ENCODE measurements at places on chromosomes 13 and 19.

DNA sequence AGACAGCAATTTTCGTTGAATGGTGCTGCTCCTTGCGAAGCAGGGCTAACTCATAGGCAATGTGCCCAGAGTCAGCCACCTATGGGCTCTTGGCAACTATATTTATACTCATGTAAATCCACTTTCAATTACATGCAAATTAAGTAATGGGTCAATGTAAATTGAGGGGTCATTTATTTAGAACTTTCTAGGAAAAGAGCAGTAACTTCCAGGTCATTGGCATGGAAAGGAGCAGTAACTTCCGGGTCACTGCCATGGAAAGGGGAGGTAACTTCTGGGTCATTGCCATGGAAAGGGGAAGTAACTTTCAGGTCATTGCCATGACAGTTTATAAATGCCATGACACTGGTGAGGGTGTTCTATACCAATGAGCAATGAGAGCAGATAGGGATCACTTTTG, 11.6 kb downstream of the KLK4 start:
- DNase-seq, result no peak

DNA sequence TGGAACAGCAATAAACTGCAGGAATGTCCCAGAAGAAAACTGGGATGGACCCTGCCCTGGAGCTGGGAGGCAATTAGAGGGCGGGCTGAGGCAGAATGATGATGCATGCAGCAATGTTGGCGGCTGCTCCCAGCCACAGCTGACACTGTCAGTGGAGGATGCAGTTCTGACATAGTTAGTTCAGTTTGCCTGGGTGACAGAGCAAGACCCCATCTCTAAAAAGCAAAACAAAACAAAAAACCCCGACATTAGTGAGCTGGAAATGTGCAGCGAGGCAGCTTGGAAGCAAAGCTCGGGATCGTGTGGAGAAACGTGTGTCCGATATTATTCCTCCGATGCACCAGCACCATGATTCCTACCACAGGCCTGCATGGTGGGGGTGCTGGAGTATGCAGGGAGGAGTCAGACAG, 110.1 kb upstream of the UQCRFS1 start:
- no peak for DNase-seq

DNA sequence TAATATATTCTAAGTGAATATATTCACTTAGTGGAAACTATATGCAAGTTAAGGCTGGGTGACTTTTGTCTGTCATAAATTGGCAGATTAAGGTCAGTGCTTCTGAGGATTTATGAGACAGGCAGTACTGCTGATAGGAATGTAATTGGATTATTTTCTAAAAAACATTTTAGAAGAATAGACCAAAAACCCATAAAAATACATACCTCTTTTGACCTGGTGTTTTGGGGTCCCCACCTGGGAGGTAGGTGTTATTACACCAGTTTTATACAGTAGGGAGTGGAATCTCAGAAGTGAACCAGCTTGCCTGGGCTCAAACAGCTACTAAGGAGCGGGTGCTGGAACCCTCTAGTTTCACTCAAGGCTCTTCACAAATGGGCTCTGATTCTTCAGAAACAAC, 25.3 kb downstream of the COG3 start:
- DNase-seq, result no peak

DNA sequence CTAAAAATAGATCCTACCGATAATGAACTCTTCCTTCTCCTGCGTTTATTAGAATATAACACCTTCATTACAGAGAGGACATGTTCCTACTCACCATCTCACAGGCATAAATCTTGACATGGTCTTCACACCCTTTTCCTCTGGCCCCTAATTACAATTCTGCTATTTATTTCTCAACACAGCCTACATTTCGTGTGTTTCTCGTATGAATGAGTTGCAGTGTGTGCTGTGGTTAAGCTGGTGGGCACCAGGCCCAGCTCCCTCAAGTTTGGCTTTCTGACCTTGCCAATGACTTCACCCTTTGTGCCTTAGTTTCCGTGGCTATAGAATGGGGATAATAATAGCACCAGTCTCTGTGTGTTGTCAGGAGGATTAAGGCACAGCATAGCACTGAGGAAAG, 12.3 kb upstream of the KATNAL1 start:
- DNase-seq, result no peak

DNA sequence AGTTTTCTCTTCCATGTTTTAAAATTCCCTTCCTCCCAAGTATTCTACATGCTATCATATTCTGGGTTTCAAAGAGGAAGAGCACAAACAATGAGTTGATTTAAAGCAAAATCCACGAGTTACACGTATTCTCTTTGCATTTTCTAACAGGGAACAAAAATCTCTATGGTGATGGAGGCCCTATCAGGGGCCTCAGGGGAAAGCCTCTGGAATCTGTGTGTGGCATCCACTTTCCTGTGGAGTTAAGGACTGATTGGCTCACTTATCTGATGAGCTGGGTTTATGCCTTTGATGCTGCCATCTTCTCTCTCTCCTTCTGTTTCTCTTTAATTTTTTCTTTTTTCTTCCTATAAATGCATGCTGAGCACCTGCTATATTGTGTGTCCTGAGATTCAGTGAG, 14.8 kb downstream of the OLFM4 start:
- DNase-seq, result no peak

- DNase-seq, result no peak
Measured at GRCh38 chr13:37345869-37346268, 240.4 kb upstream of the CSNK1A1L start.

GRCh38 chr19:55344444-55344843, 4.8 kb downstream of the KMT5C start:
- DNase-seq, result no peak

- no peak for DNase-seq
Measured at GRCh38 chr13:21466527-21466926, 7.4 kb upstream of the ZDHHC20 start.

DNA sequence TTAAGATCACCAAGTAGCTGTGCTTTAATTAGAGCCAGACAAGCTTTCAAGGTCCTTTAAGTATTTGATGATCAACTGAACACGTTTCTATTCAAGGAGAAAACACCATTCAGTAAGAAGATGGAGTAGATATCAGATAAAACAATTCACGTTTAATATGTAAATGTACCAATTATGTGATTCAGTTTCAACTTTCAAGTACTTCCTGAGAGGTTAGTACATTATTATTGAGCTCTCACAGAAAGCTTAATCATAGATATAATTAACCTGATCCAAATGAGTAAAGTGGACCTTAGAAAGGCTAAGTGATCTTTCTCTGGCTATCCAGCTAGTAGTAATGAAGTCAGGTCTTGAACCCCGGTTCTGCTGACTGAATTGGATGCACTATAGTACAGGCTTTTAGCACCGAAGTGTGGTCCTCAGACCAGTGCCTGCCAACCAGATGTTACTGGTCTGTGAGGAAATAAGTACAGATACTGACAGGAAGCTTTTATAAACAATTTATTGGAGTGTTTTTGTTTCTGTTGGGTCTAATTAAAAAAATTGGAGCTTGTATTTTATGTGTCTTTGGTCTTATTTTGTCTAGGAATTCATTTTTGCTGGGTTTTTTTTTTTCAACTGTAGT, 10.2 kb downstream of the CLN5 start:
- no peak for DNase-seq

DNA sequence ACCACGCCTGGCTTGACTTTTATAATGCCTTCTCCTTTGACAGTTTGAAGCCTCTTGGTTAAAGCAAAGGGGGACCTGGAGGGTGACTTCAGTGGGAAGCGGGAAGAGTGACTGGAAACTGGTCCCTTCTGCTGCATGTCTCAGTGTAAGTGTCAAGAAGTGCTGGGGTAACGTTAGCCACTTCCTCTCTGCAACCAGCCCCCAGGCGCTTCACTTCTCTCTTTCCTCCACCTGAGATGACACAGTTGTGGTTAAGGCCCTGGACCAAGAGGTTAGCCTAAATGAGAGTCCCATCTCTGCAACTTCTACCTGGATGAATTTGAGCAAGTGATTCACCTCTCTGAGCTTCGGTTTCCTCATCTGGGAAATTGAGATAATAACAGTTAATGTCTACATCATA, 16.3 kb downstream of the LEUTX start:
- DNase-seq, result no peak

DNA sequence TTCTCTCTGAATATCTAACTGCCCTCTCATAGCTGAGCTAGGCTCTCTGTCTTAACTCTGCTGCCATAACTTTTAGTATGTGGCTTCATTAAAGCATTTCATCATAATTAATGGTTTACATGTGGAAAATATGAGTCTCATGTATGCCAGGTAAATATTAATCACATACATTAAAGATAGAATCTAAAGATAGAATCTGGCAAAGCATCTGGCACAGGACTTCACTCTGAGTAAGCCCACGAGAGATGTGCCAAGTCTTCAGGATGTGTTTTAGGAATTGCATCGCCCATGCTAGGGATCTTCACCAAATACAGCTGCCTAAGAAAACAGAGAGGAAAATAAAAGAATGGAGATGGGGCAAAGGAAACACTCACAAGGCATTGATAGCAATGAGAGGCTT, 285.8 kb downstream of the DIAPH3 start:
- no peak for DNase-seq

- no peak for DNase-seq
Measured at GRCh38 chr13:41691274-41691673, 233.9 kb downstream of the RGCC start.

DNA sequence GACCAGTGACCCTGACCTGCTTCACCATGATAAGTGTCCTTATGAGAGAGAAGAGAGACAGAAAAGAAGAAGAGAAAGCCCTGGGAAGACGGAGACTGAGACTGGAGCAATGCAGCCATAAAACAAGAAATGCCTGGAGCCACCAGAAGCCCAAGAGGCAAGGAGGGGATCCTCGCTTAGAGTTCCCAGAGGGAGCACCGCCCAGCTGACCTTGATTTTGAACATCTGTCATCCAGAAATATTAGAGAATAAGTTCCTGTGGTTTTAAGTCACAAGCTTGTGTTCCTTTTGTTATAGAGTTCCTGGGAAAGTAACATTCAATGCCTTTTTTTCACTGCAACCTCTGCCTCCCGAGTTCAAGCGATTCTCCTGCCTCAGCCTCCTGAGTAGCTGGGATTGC, 20.2 kb downstream of the CERS1 start:
- no peak for DNase-seq

GRCh38 chr13:25213715-25214114, 41.6 kb upstream of the AMER2 start:
- DNase-seq, result no peak

- DNase-seq, result no peak
Measured at GRCh38 chr13:112722433-112723263, 32.8 kb downstream of the ATP11A start.

DNA sequence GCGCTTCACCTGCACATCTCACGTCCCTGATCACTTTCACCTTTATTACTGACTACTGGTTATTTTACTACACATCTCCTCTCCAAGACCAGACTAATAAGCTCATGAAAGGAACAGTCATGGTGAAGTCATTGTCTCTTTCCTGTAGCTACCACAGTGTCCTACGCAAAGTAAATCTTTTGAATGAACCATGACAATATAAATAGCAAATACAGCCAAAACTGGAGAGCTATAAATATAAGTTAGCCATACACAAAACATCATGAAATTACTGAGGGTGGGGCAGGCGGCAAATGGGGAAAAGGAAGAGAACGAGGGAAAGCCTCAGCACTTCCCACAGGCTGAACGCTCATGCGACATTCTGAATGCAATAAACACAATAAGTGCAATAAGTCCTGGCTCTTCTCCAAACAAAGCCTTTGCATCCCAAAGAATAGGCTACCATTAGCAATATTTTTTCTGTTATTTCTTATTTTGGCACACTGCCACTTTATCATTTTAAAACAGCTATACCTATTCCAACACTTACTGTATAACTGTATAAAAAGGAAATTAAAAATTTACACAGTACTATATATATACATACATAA, 62.5 kb downstream of the TUBGCP3 start:
- no peak for DNase-seq

- no peak for DNase-seq
Measured at GRCh38 chr13:33040090-33040489, 23.9 kb downstream of the KL start.

DNA sequence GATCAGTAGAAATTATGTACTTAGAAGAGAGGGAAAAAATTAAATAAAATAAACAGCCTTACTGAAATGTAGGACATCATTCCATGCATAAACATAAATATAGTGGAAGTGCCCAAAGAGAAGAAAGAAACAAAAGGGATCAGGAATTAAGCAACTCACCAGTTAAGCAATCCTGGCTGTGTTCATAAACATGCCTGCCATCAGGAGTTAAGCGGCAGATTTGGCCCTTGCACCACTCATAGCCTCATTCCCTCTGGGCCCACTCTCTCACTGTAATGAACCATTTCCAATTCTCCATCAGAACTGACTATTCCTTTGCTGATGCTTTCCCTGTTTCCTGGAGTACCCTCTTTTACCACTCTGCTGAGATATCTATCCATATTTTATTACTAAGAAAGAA, 281.4 kb downstream of the LHFPL6 start:
- DNase-seq, result no peak

DNA sequence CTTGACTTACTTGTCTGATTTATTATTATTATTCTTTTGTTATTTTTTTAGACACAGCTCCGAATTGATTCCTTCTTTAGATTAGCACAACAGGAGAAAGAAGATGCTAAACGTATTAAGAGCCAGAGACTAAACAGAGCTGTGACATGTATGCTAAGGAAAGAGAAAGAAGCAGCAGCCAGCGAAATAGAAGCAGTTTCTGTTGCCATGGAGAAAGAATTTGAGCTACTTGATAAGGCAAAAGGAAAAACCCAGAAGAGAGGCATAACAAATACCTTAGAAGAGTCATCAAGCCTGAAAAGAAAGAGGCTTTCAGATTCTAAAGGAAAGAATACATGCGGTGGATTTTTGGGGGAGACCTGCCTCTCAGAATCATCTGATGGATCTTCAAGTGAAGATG, 29.4 kb downstream of the ERCC5 start:
- DNase-seq, result no peak

- DNase-seq, result no peak
Measured at GRCh38 chr13:62309904-62310303, 894.3 kb upstream of the PCDH20 start.

- no peak for DNase-seq
Measured at GRCh38 chr13:98390086-98390715, 186.7 kb downstream of the STK24 start.

GRCh38 chr19:10701955-10702525, 801 bp downstream of the QTRT1 start:
- DNase-seq, result peak; percentile 65

DNA sequence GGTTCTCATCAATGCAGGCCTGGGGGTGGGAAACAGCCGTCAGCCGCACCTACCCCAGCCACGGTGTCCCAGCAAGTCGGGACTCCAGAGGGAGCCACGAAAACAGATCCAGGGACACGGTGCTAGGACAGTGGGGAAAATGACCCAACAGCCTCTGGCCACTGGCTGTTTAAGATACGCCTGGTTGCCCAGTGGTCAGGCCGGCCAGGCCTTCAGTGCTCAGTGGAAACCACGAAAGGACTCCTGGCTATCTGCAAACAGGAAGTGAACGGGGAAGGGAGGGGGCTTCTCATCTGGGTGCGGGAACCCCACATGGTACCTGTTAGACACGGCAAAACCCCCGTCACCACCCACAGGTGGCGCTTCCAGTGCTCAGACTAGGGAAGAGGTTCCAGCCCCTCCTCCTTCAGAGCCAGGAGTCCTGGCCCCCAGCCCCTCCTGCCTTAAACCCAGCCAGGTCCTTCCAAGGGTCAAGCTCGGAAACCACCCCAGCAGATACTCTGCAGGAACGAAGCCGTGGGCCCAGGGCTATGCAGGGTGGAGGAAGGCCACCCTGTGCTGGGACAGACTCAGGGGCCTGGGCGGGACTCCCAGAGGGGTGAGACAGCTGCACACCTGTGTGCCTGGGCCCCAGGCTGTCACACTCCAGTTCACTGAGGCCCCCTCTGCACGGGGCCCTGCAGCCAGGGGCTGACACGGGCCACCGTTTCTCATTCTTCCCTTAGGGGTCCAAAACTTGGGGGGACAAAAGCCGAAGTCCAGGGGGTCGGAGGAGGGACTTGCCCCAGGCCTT, 4.5 kb downstream of the PPP1R12C start:
- DNase-seq, result no peak

GRCh38 chr13:56861476-56861875, 279.2 kb upstream of the PRR20A start:
- DNase-seq, result no peak

Measured in D721Med (cell line).